NCI-H1436 (cell line): ENCODE measurements at places on chromosomes 5 and 9.
A peak's percentile ranks its signal among the peaks of the same experiment; 100 is the strongest.

DNA sequence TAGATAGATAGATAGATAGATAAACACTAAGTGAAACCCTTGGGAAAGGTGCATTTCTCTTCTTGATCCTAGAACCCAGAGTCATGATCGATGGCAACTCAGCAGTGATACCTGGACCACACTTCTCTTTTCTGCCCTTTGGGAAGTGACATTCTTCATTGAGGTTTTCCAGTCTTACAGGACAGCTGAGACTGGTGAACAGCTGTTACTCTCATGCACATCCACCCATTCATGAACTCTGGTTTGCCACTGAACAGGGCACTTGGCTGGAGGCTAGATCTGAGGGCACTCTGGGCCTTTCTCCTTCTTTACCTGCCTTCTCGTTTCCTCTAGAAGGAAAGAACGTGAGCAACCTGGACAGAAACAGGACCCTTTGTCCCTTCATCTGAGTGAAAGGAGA, 164.5 kb downstream of the DRD1 start:
- no peak for DNase-seq

GRCh38 chr9:130433168-130433946, 11.4 kb upstream of the ASS1 start:
- peak; percentile 43 for DNase-seq

DNA sequence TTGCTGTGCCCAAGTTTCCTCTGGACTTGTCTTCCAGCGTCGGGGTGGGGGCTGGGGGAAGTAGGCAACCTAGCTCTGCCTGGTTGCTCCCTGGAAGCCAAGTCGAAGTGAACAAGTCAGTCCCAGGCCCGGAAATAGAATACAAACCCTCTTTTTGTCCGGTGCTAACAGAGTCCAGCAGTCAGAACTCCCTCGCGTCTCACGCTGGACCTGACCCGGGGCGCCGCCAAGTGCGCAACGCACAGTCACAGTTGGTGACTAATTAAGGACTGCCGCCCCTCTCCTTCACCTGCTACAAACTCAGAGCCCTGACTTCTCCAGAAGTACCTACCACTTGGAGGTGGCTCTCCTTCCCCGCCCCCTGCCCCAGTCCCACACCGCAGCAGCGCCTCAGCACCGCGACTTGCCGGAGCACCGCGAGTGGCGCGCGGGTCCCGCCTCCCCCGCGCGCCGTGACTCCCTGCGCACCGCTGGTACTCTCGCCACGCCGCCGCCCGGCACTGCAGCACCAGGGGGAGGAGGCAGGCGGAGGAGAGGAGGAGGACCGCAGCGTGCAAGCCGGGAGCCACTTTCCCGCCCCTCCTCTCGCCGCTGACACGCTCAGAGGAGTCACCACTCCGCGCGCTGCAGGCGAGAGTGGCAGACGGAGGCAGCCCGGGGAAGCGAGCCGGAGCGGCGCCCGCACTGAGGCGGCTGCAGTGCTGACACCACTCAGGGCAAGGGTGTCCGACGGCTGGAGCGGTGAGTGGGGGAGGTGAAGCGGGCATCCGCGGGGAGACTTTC, at the start of gene SV2C:
SV2C (plus strand) TSS at position 612 of the 783 bp plus-strand sequence. CDS start 48,368 bp downstream, outside the sequence.
- peak; percentile 39 for DNase-seq

DNA sequence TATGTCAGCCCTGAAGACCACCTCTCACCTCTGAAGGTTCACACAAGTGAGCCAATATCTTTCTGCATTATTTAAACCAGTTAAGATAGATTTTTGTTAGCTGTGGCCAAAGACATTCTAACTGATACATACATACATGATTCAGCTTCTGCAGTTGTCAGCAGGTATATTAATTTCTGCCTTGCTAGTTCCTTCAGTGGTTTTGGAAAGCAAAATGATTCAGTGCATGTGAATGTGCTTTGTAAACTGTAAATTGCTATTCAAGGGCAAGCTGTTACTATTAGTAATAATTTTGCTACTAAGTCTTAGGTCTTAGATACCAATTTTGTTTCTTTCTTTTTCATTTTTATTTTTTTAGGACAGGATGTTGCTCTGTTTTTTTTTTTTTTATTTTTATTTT, 89.2 kb upstream of the ERBIN start:
- DNase-seq: no peak

DNA sequence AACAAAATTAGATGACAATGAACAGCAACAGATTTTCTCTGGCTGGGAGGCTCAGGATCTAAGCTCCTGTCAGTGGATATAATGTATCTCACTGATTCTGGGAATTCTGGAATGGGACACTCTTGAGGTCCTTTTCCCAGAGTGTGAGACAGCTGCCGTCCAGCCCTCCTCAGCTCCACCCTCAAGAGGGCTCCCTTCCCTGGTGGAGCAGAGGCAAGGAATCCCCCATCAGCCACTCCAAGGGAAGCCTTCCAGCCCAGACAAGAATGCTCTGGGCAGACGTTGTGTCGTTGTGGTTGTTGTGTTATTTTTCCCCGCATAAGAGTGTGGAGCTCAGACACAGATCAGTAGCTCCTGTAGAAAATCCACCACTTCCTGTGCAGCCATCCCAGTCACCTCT, 47.7 kb upstream of the ATP10B start:
- no peak for DNase-seq

- no peak for DNase-seq
These were observed 177.2 kb upstream of the OR13F1 start for GRCh38 chr9:104326912-104327311.

- no peak for DNase-seq
These were observed 18.6 kb downstream of the SEC16A start for GRCh38 chr9:136464241-136464640.

GRCh38 chr5:65209341-65209740, 272.4 kb downstream of the ADAMTS6 start:
- DNase-seq: no peak

GRCh38 chr5:111165058-111165457, 59.1 kb upstream of the CAMK4 start:
- no peak for DNase-seq

DNA sequence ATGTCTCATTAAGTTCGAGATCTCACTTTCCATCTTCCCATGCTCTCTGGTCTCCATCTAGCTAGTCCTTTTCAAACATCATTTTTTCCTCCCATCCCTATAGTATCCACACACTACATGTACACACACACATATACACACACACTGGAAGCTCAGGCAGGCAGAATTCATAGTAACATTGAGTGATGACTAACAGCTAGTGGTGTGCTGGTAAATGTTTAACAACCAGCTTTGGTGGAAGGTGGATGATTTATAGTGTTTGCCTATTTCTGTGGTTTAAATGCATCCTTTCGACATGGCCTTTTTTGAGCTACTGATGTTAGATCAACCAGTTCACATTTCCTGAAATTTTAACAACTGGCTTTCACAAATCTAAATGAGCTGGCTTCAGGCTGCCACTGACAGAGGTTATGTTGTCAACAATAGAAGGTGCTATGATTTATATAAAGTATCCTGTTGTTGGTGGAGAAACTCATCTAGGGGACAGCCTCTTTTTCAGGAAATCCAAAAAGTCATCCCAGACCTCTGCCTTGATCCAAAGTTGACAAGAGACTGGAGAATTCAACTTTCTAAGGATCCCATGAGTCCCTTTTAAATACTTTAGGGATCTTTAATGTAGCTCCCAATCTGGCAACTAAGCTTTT, 117.8 kb downstream of the CCDC192 start:
- DNase-seq: no peak

DNA sequence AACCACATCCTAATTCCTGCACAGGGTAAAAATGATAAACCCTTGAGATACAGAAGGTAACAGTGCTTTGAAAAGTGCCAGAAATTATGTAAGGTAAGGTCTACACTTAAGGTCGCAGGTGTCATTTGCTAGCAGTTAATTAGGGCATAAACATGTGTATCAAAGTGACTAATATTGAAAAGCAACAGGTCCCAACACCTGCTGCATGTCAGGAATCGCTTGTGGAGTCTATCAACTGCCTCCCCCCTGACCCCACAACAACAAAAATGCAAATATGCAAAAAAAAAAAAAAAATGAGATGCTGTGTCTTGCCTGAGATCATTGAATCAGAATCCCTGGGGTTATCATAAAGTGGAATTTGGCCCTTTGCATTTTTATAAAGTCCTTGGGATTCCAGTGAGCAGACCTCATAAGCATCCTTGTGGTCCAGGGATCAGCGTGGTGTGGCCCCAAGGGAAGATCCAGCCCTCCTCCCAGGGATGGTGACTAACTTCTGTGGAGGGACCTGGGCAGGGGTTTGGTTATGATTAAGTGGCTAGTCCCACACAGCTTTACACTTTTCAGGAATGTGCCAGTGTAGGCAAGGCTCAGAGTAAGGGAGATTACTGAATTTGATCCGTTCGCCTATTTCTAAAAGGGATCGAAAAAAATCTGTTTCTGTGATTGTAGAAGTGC, 92.5 kb upstream of the TNFSF8 start:
- no peak for DNase-seq

DNA sequence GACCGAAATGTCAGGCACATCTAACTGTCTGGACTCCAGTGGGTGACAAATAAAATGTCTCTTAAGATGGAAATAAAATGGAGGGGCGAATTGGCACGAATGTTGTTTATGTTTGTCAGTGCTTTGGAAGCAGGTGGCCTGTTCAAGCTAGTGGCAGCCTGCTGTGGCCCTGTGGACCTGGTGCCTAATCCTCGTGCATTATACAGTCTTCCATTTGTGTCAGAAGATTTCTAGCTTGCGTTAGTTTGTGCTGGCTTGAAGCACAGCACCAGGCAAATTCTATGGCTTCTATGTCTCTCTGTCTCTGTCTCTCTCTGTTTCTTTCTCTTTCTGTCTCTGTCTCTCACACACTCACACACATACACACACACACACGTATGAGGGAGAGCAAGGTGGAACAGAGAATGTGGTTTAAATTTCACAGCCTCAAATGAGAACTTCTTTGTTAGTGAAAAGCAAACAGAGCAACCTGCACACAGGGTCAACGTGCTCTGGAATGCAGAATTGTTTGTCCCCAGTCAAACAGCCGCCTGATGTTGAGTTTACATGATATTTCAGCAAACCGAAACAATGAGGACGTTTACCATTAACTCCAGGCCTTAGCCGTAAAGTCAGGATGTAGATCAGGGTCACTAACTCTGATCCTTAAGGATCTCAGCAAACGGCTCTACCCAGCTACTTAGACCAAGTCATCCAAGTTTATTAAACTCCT, 39.0 kb upstream of the CD180 start:
- no peak for DNase-seq

DNA sequence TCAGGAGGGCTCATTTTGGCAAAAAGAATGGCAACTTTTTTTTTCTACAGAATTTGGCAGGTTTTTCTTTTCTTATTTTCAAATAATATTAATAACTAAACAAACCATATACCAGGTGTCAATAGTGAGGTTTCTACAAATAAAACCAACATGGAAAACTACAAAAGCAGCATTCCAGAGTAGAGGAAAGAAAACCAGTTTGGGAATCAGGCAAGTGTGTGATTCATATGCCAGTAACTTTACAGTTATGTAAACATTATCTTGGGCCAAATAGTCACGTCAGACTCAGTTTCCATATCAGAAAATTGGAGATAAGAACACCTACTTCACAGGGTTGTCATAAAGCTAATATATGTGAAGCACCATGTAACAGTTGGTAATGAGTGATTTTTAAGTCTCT, 51.7 kb downstream of the FBXW11 start:
- DNase-seq: no peak

DNA sequence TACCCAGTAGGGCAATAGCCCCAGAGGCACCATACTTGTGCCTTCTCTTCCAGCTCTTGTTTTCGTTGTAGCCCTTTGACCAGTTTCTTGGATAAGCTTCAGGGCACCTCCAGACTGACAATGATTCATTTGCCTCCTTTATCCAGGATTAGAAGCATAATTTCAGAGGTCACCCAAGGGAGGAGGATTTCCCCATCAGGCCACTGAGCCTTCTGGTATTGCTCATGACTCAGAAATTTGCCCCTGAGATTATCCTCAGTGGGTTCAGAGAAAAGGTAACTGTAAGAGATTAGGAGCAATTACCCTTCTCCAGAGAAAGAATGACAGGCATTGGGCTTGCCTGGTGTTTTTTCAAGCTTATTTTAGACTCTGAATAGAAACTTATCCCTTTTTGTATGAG, 147.9 kb downstream of the MSX2 start:
- no peak for DNase-seq

DNA sequence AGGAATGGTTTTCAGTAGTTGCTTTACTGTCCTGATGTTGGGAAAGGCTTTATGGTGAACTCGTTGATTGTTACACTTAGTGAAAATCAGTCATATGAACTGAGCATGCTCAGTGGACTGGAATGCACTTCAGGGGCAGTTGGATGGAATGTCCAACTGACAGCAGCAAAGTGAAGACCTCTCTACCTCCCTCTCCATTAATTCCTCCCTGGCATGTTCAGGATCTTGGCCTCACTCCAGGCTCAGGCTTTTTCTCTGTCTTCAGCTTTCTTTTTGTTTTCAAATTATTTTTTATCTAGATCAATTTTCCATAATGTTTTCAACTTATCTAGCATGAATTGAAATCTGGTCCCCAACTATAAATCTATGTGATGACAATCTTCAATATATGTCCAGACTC, at the start of gene MROH2B:
MROH2B (minus strand) TSS at position 101 of the 400 bp plus-strand sequence. CDS start 490 bp downstream, outside the sequence.
- DNase-seq: no peak

DNA sequence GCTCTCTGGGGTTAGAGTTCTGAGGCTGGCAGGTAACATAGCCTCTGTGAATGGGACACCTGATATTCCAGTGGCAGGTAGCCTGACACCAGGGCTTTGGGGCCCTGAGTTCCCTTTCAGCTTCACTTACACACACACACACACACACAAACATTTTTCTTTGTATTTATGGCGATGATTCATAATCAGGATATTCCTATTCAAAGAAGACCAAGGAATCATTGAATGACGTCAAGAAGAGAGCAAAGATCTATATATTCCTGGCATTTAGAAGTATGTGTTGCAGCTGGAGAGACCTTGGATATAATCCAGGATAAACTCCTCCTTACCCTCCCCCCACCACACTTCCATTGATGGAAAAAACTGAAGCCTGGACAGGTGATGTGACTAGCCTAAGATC, 7.9 kb upstream of the ENTREP1 start:
- DNase-seq: no peak

DNA sequence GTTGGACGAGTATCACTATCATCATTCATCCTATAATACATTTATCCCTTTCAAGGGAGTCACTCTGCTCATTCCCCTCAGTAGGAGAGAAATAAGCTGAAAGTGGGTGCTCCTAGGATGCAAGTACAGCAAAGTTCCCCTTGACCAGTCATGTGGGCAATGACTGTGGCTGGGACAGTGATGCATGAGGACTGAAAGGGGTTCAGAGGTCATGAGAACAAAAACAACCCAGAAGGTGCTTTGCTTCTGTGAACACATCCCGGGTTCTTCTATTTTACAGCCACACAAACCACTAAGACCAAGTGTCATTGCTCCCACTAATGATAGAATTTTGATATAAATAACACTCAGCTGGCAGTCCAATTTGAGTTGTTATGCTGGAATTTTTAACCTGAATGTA, 177.8 kb upstream of the ADCY2 start:
- no peak for DNase-seq
